ENCODE measurements at places on chromosomes 16 and 17. TPM values are rescaled to one million over a fixed set of nuclear protein-coding genes. Genes with fewer than 3 reads are reported as not detected.

Gene RGS11
- total RNA-seq = 1.8 TPM

Gene RAC3
- total RNA-seq = 135 TPM

GRCh38 chr17:44865931-44866330 is 18.2 kb downstream of the HIGD1B start:
- no peak for DNase-seq
- no peak overlapping the region for H3K27ac ChIP-seq
- H3K27me3 ChIP-seq = no peaks in the 10 kb centered on the region
- H3K4me1 ChIP-seq = no peaks in the 10 kb centered on the region
- H3K36me3 ChIP-seq = peaks cover 62% of the 10 kb centered on the region

DNA sequence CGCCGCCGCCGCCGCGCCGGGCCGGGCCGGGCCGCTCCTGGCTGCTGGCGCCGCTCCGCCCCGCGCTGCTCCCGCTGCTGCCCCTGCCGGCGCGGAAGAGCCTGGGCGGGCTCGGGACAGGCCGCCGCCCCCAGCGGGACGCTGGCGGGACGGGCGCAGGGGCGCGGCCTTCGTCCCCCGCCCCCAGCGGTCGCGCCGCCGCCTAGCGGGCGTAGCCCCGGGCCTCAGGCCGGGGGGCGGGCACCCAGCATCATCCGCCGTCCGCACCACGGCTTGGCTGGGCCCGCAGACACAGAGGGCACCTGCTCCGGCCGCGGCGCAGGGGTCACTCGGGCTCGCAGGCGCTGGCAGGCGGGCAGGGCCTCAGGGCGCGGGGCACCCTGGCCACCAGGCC is at the start of gene AMFR:
AMFR (minus strand) TSS at position 107 of the 394 bp plus-strand sequence. CDS start 218 bp downstream, outside the sequence.
- H3K4me1 ChIP-seq = peaks cover 38% of the 10 kb centered on the region
- peak within 1 kb of the TSS; percentile 97 for H3K4me3 ChIP-seq
- peak; percentile 51 for DNase-seq
- peak within 1 kb of the TSS; percentile 50 for H3K27ac ChIP-seq

DNA sequence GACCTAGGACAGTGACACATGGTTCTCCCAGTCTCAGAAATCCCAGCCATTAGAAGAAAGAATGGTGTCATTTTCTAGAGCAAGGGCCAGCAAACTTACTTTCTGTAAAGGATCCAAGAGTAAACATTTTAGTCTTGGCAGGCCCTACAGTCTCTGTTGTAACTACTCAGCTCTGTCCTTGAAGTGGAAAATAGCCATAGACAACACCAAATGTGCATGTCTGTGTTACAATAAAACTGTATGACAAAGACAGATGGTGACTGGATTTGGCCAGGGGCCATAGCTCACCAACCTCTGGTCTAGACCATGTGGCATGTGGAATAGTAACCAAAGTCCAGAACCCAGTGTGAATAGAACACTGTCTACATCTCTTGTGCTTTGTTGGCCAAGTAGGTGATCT is 286.5 kb downstream of the HS3ST4 start:
- no peak overlapping the region for H3K4me3 ChIP-seq
- peaks cover 23% of the 10 kb centered on the region for H3K4me1 ChIP-seq
- no peaks in the 10 kb centered on the region for H3K27me3 ChIP-seq
- H3K36me3 ChIP-seq = peaks cover 6% of the 10 kb centered on the region

DNA sequence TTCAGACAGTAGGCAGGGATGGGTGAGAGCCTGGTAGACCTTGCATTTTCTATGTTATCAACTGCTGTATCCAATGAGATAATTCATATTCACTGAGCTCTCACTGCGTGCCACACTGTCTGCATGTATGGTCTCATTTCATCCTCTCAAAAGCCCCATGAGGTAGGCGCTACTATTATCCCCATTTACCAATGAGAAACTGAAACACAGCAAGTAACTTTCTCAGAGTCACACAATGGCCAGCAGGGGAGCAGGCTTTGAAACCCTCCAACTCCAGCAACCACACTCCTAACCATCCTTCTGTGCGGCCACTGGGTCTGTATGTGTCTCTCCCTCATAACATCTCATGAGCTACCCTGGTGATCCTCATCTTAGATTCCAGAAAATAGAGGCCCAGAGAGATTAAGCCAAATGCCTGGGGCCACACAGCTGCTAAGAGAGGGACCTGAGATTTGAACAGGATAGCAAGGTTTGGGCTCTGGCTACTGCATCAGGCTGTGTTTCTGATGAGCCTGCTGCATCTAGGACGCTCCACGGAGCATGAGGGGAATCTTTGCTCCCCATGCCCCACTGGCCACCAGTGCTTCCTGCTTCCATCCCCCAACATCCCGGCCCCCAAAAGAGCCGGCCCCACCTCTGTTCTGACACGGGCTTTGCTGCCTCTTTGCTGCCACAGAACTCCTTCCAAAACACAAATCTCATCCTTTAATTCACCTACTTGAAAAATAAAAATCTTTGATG is 3.2 kb downstream of the CCR7 start:
- peaks cover 49% of the 10 kb centered on the region for H3K4me1 ChIP-seq
- no peaks in the 10 kb centered on the region for H3K36me3 ChIP-seq
- no peak overlapping the region for H3K4me3 ChIP-seq
- H3K27me3 ChIP-seq = peaks cover 4% of the 10 kb centered on the region
- peak; percentile 11 for DNase-seq

DNA sequence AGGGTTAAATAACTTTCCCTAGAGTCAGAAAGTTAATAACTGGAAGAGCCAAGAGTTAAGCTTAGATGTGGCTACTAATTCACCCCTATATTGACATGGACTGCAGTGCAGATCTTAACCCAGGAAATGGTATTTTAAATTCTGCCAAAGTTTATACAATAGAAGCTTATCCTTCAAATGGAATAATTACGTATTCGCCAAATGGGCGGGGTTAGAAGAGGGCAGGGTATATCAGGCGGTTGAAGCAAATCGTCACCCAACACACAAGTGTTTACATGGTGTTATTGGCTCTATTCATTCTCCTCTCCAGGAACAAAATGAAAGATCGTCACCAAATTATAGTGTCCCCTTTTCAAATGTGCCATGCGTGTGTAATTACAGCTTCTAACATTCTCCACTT is 182.7 kb downstream of the PRKCB start:
- DNase-seq = no peak
- 0 out of 2 replicates have a peak, but pooled peaks cover 2% of the 10 kb centered on the region for H3K4me1 ChIP-seq
- H3K36me3 ChIP-seq = no peaks in the 10 kb centered on the region
- H3K4me3 ChIP-seq = no peak overlapping the region
- H3K27ac ChIP-seq = no peak overlapping the region

GRCh38 chr16:74501484-74502478 is 80.5 kb upstream of the CLEC18B start:
- no peaks in the 10 kb centered on the region for H3K27me3 ChIP-seq
- peaks cover 21% of the 10 kb centered on the region for H3K36me3 ChIP-seq
- DNase-seq = no peak
- H3K4me3 ChIP-seq = no peak overlapping the region
- H3K4me1 ChIP-seq = no peaks in the 10 kb centered on the region

GRCh38 chr17:17590883-17591354 is 589 bp downstream of the PEMT start:
- H3K27me3 ChIP-seq = no peaks in the 10 kb centered on the region
- H3K4me3 ChIP-seq = peak overlapping the region; percentile 95
- no peak for DNase-seq
- peaks cover 19% of the 10 kb centered on the region for H3K4me1 ChIP-seq

- no peak for DNase-seq
- peaks cover 11% of the 10 kb centered on the region for H3K4me1 ChIP-seq
- H3K36me3 ChIP-seq = no peaks in the 10 kb centered on the region
- H3K27me3 ChIP-seq = peaks cover 3% of the 10 kb centered on the region
- no peak overlapping the region for H3K4me3 ChIP-seq
- no peak overlapping the region for H3K27ac ChIP-seq
Measured at GRCh38 chr16:15810411-15810810, 46.4 kb downstream of the MYH11 start.

DNA sequence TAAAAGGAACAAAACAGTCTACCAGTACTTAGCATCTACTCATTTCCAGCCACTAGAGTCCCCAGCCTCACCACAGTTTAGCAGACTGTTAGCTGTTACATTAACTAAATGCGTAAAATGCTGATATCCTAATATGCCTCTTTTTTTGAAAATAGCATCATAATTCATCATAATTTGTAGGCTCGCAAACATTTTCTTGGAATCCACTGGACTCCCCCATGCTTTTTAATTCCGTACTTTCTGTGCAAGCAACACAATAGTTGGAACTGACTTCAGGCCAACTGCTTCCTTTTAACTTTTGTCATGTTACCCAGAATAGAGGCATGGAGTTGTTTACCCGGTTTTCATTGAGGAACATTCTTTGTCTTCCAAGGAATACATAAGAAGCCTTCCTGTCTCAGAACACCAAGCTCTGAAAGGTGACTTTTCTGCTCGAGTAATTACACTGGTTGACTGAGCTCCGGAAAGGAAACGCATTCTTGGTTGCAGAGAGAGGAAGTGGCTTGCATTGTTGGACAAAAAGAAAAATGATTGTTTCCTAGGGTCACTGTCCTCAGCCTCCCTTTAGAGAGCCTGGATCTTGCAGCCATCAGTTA is 30.9 kb upstream of the SEC14L1 start:
- no peak overlapping the region for H3K4me3 ChIP-seq
- no peaks in the 10 kb centered on the region for H3K36me3 ChIP-seq
- no peak for DNase-seq
- no peaks in the 10 kb centered on the region for H3K27me3 ChIP-seq
- peak overlapping the region; percentile 96 for H3K27ac ChIP-seq
- peaks cover 52% of the 10 kb centered on the region for H3K4me1 ChIP-seq

DNA sequence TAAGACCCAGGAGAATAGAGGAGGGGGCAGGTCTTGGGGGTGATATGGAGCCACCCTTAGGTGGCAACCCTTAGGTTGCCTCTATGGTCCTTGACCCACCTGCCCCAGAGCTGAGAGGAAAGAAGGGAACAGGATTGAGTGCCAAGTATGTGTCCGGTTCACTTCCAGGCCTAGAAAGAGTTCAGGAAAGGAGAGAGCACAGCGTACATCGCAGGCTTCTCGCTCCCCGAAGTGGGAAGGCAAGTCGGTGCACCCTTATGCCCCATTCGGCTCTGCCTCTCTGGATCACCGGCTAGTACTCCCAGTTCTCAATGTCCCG is 631 bp downstream of the SP6 start:
- H3K27me3 ChIP-seq = peaks cover 92% of the 10 kb centered on the region
- peak overlapping the region; percentile 71 for H3K4me3 ChIP-seq
- DNase-seq = no peak
- no peak overlapping the region for H3K27ac ChIP-seq
- H3K4me1 ChIP-seq = peaks cover 42% of the 10 kb centered on the region
- no peaks in the 10 kb centered on the region for H3K36me3 ChIP-seq

Data from WTC11 (cell line).